ENCODE measurements at places on chromosomes 12 and 14.

- H3K4me3 ChIP-seq: no peak overlapping the region
- no peak overlapping the region for H3K27ac ChIP-seq
- no peaks in the 10 kb centered on the region for H3K4me1 ChIP-seq
- H3K36me3 ChIP-seq: no peaks in the 10 kb centered on the region
- no peak for DNase-seq
Measured at GRCh38 chr14:61652526-61653262, 42.6 kb upstream of the HIF1A start.

GRCh38 chr14:85172889-85173477, 357.0 kb upstream of the FLRT2 start:
- H3K27me3 ChIP-seq: no peaks in the 10 kb centered on the region
- no peaks in the 10 kb centered on the region for H3K36me3 ChIP-seq
- H3K4me1 ChIP-seq: peaks cover 5% of the 10 kb centered on the region
- DNase-seq: no peak

DNA sequence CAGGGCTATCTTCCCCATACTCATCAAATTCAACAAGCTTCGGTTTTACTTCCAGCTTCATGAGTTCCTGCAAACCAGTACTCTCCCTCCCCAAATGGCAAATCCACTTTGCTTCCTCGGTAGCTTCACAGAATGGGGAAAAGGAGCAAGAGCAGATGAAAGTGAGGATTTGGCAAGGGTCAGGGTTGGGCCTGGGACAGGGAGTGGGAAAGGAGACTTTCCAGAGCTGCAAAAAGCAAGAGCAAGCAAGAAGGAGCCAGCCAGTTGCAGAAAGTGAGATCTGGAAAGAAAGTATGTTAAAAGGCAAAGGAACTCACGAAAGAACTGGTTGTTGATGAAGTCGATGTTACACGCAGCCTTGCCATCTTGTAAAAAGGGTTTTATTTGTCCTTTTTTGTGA, 522.8 kb upstream of the TBX3 start:
- H3K4me1 ChIP-seq: no peaks in the 10 kb centered on the region
- no peak overlapping the region for H3K27ac ChIP-seq
- no peak overlapping the region for H3K4me3 ChIP-seq
- no peaks in the 10 kb centered on the region for H3K27me3 ChIP-seq
- no peak for DNase-seq

GRCh38 chr12:41333974-41334373, 145.9 kb downstream of the PDZRN4 start:
- H3K27me3 ChIP-seq: no peaks in the 10 kb centered on the region
- no peaks in the 10 kb centered on the region for H3K36me3 ChIP-seq
- H3K4me1 ChIP-seq: no peaks in the 10 kb centered on the region
- H3K4me3 ChIP-seq: no peak overlapping the region
- DNase-seq: no peak

DNA sequence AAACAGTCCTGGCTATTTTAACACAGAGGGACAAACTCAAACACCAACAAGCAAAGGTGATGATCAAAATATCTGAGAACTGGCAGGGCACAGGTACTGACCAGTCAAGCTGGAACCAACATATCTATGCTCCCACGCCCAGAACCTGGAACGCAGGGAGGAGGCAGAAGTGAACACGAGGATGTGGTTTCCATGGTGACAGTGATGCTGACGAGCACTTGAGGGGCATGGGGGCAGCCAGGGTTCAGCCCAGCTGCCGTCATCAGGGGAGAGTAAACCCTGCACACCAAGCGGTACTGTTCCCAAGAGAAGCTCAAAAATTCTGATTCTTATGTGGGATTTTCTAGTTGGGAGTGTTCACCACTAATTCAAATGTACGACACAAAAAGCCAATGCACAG, 113.6 kb upstream of the SFSWAP start:
- no peaks in the 10 kb centered on the region for H3K4me1 ChIP-seq
- no peaks in the 10 kb centered on the region for H3K27me3 ChIP-seq
- H3K4me3 ChIP-seq: no peak overlapping the region
- DNase-seq: no peak

All from tibial nerve (tissue), 4 donors.